ENCODE measurements at places on chromosomes 7 and 10. TPM values are rescaled to one million over a fixed set of nuclear protein-coding genes. Genes with fewer than 3 reads are reported as not detected.
A peak's percentile ranks its signal among the peaks of the same experiment; 100 is the strongest.

DNA sequence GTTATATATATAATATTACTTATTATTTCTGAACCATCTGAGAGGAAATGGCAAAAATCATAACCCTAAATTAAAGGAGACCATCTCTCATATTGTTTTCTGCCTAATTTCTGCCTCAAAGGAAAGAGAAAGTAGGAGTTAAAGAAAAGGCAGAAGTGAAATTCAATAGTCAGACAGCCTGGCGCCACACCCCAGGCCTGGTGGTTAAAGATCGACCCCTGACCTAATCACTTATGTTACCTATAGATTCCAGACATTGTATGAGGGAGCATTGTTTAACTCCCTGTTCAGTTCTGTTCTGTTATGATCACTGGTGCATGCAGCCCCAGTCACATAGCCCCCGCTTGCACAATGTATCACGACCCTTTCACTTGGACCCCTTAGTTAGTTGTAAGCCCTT is 24.9 kb upstream of the CHST3 start:
- no peak for DNase-seq
- no peaks in the 10 kb centered on the region for H3K27me3 ChIP-seq
- H3K4me3 ChIP-seq = no peak overlapping the region
- no peak overlapping the region for H3K27ac ChIP-seq
- H3K36me3 ChIP-seq = peaks cover 14% of the 10 kb centered on the region

DNA sequence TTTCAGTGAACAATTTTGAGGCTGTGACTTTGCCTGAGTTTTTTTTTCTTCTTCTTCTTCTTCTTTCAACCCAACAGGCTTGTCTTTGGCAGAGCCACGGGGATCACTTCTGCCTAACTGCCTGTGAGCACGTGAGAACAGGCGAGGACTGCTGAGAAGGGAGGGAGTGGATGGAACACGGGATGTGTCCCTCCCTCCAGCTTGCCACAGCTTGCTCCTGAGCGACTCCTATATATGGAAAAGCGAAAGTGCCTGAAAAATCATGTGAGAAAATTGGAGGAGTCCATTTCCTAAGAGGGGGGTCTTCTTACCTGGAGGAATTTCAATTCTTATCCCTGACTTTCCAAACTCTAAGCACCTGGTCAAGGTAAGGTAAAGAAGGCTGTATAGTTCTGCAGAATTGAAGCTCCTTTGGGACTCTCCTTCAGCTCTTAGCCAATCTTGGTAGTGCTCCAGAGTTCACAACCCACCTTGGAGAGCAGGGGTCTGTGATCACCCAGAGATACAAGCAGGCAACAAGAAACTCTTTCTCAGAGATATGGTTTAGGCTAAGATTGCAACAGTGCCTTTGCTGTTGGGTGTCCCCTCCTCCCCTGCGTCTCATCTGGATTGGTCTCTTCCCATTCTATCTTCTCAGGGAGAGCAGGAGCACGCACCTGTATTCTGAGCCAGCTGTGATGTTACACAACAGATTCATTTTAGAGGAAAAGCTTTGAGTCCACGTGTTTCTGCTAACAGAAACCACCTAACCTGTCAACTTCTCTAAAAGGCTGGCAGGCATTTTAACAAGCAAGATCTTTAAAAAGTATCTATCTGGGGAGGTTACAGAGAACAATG is at the start of gene MAT1A:
TSS of gene MAT1A (minus strand) at position 208 of the 837 bp plus-strand sequence. CDS start 235 bp downstream, outside the sequence.
- DNase-seq = no peak
- no peak within 1 kb of the TSS for H3K4me3 ChIP-seq
- H3K36me3 ChIP-seq = no peaks in the 10 kb centered on the region
- no peak within 1 kb of the TSS for H3K27ac ChIP-seq

DNA sequence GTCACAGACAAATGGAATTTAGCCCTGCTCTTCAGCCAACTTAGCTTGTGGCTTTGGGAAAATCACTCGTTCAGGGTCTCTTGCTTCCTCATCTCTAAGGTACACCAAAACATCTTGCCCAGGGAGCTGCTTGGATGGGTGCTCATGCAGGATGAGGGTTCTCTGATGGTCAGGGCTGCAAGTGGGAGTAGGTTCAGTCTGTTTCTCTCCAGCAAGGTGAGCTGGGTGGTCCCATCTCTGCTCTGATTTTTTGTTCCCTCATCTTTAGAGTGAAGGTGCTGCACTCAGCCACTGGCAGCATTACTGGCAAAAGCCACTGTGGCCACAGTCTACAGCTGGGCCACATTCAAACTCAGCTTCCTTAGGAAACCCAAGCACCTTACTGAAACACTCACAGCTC is 149.9 kb upstream of the GPR26 start:
- no peaks in the 10 kb centered on the region for H3K36me3 ChIP-seq
- H3K27me3 ChIP-seq = peaks cover 18% of the 10 kb centered on the region
- H3K27ac ChIP-seq = no peak overlapping the region
- peaks cover 3% of the 10 kb centered on the region for H3K4me1 ChIP-seq
- DNase-seq = no peak

FBXL13 gene
- 2.5 TPM for total RNA-seq

DNA sequence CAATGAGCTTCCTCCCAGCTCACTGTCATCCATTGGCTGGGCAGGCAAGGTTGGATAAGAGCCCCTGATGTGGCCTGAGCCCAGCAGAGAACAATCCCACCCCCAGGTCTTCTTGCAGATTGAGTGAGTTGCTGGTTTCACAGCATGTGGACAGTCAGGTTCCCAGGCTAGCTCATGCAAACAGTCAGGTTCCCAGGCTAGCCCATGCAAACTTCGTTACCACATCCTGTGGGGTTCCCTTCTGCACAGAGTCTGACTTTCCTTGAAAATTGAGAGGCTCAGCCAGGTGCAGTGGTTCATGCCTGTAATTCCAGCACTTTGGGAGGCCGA is 67.1 kb downstream of the TMEM130 start:
- no peaks in the 10 kb centered on the region for H3K36me3 ChIP-seq
- H3K27me3 ChIP-seq = peaks cover 28% of the 10 kb centered on the region
- DNase-seq = no peak
- no peak overlapping the region for H3K27ac ChIP-seq

TFEC gene
- total RNA-seq = 0.96 TPM

NPSR1 gene
- not detected for total RNA-seq

DNA sequence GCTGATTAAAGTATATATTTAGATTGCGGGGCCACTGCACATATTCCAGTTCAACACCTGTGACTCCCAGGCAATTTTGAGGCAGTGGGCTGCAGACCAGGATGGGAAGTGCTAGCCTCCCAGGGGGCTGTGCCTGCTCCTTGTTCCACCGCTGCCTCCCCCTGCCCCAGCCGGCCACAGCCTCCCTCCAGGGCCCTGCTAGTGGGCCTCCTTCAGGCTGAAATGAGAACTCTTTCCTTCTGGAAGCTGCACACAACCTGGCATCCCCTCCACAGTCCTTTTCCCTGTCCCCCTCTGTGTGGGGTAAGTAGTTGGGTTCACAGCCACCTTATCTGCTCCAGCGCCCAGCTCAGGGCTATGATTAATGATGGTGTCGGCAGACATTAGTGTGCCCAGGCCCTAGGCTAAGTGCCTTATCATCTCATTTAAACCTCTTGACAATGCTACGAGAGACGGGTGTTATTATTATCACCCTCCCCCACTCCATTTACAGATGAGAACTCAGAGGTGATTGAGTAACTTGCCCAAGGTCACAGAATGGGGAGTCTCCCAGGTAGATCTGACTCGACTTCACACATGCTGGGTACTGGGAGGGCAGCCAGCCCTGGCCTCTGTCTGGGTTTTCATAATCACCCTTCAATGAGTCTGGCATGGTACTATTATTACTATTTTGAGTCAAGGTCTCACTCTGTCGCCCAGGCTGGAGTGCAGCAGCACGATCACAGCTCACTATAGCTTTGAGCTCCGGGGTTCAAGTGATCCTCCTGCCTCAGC is 10.8 kb upstream of the SFRP5 start:
- H3K36me3 ChIP-seq = no peaks in the 10 kb centered on the region
- H3K4me3 ChIP-seq = peak overlapping the region; percentile 60
- peaks cover 50% of the 10 kb centered on the region for H3K4me1 ChIP-seq
- no peaks in the 10 kb centered on the region for H3K27me3 ChIP-seq
- H3K27ac ChIP-seq = peak overlapping the region; percentile 94
